ENCODE measurements at places on chromosomes 3 and 15.

- peak; percentile 84 for DNase-seq
Measured at GRCh38 chr3:61574854-61575253, 13.5 kb downstream of the PTPRG start.

DNA sequence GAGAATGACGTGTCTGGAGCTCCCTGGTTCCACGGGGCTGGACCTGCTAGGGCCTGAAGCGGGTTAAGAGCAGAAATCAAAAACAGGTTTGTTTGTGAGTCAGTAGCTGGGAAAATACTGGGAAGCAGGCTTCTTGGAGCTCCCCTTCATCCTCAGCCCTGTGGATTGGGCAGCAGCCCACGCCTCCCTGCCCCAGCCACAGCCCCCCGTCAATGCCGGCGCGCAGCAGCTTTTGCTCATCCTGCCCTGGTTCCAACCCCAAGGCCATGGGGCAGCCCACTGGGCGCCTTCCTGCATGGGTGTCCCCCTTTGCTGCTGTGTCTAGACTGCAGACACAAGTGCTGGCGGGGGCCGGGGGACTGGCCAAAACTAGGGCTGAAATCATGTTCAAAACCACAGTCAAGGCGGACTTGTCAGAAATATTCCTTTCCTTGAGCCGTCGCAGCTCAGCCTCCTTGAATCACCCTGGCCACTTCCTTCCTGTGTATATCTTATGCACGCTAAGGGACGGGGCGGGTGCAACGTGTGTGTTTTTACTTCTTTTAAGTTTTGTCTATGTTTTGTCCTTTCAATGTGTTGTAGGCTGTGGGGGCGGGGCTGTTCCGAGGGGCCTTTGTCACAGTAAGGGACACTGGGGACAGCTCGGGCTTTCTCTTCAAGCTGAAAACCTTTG, 108.1 kb downstream of the KLF13 start:
- DNase-seq = no peak

DNA sequence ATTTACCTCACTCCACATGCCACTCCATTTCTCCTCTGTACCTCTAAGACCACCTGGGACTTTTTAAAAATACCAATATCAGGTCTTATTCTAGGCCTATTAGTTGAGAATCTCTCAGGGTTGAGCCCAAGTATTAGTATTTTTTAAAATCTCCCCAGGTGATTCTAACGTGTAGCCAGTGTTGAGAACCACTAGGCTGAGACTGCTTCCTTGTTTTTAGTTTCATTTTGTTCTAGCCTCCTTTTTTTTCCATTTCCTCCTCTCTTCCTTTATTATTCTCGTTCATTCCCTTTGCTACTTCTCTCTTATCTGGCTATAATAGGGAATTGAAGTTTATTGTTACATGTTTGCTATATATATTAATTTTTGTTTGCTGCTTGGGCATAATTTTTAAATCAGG, 217.8 kb upstream of the CD96 start:
- DNase-seq = no peak

DNA sequence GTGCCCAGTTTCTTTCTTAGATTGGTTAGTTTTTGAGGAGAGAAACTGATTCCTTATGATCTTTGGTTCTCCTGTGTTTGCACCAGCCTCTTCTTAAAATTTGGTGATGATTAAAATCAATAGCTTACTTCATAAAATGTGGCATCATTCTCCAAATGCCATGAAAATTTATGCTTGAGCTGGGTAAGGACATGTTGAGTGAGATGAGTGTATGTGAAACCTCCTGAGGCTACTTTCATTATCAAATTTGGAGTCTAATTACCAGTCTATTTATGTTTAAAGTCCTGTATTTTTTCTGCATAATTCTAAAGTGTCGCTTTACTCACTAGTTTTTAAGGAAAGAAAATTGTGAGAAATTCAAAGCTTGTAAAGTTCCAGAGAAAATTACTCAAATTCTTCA, 102.1 kb downstream of the DIPK2A start:
- no peak for DNase-seq

- no peak for DNase-seq
Measured at GRCh38 chr3:99319450-99319849, 318.9 kb upstream of the COL8A1 start.

DNA sequence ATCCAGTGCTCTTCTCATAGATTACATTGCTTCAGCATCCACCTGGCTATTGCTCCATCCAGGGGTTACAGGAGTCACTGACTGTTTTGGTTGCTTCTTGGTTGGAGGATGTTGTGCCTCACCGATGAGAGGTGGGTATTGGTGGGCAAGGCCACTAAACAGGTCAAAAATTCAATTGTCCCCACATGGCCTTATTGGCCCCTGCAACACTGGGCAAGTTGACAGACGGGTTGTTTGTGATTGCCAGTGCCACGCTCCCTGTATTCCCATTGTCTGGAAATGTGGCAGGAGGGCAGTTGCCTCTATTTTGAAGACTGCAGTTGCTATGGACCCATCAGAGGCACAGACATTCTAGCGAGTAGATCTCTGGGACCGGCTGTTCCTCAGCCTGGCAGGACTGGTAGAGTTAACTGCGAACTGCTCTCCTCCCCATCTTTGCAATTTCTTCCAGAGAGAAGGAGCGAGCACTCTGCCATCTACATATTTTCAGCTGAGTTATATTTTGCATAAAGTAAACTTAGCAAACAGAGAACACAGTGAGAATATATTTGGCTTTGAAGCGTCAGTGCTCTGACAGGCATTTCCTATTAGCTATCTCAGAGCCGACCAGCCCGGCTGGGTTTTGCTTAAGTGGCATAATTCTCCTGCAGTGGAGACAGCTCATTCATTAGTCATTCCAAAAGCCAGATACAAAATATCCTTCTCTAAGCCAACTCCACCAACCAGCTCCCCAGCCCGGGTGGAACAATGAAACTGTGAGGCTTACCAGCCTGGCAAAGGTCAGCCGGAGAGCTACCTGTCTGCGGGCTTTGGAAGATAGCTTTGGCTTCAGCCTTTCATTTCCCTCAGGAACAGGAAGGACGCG, 26.0 kb upstream of the MAGEF1 start:
- peak; percentile 59 for DNase-seq

GRCh38 chr3:57048052-57048671, 12.3 kb upstream of the SPATA12 start:
- DNase-seq = no peak

GRCh38 chr3:61780455-61781228, 219.3 kb downstream of the PTPRG start:
- no peak for DNase-seq

- no peak for DNase-seq
Measured at GRCh38 chr3:171336406-171336805, 123.8 kb downstream of the TNIK start.

- DNase-seq = no peak
Measured at GRCh38 chr3:106059953-106060517, 191.2 kb upstream of the CBLB start.

- no peak for DNase-seq
Measured at GRCh38 chr3:16385151-16385550, 120.1 kb downstream of the OXNAD1 start.

GRCh38 chr3:31876331-31876730, 104.7 kb downstream of the OSBPL10 start:
- DNase-seq = no peak

- peak; percentile 40 for DNase-seq
Measured at GRCh38 chr3:139657936-139658335, 19.8 kb downstream of the NMNAT3 start.

GRCh38 chr3:195226445-195226844, 44.5 kb downstream of the XXYLT1 start:
- peak; percentile 33 for DNase-seq

DNA sequence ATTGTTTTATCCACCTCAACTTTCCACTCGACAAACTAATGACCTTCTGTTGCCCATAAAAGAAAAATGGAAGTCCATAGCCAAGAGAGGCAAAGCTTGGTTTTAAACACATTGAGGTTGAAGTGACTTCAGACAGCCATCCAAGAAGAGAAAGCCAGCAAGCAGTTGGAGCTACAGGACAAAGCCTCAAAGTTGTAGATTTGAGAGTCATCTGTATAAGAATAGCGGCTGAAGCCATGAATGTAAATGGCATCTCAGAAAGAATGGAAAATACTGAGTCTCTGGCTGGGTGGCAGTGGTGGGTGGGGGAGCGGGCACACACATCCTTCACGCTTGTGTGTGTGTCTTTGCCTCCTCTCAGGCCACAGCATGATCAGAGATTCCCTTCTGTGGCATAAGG, 124.1 kb upstream of the CHRM5 start:
- no peak for DNase-seq

- DNase-seq = no peak
Measured at GRCh38 chr3:154040283-154040682, 80.9 kb upstream of the ARHGEF26 start.

GRCh38 chr3:67683522-67683921, 29.1 kb upstream of the SUCLG2 start:
- DNase-seq = no peak

- DNase-seq = no peak
Measured at GRCh38 chr3:37279856-37280255, 105.5 kb upstream of the LRRFIP2 start.

DNA sequence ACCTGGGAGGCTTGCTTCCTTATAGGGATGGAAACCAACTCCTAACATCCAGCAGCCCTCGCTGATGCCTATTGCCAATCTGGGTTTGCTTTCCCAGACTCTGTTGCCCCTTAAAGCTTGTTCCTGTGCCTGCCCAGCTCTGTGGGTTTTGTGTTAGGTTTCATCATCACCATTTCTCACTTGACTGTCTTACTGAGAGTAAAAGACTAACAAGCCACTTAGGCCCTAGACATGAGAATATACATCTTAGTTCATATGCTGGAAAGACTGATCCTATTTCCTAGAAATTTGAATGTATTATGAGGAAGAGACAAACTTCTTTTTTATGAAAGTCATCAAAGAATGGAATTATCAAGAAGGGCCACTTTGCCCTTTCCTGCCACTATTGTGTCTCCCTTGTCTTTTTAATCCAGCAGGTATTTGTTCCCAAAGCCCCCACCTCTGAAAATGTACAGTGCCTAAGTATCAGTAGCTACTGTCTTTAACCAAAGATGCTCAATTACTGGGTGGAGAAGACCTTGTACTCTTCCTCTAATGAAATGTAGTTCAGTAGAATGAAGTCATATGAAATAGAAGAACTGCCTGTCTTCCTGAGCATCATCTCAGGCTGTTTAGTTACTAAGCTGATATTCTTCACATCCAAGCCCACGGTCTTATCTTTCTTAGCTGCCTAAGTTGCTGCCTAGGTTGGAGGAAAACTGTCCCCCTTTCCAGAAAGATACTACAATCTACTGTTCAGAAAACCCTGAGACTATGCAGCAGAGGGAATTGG, 59.8 kb upstream of the ZPLD1 start:
- no peak for DNase-seq

DNA sequence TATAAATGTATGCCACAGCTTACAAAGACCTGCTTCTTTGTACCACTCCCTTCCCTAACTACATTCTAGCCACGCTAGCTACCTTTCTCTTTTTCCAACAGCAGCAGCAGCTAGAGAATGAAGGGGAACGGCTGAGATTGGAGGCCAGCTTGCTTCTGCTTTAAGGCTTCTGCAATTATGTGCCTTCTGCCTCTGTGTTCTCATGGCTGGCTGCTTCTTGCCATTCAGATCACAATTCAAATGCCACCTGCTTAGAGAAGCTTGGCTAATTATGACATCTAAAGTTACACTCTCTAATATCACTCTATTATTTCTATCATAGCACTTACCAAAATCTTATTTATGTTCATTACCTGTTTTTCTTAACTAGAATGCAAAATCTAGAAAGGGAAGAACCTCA, 95.2 kb downstream of the RYK start:
- no peak for DNase-seq

DNA sequence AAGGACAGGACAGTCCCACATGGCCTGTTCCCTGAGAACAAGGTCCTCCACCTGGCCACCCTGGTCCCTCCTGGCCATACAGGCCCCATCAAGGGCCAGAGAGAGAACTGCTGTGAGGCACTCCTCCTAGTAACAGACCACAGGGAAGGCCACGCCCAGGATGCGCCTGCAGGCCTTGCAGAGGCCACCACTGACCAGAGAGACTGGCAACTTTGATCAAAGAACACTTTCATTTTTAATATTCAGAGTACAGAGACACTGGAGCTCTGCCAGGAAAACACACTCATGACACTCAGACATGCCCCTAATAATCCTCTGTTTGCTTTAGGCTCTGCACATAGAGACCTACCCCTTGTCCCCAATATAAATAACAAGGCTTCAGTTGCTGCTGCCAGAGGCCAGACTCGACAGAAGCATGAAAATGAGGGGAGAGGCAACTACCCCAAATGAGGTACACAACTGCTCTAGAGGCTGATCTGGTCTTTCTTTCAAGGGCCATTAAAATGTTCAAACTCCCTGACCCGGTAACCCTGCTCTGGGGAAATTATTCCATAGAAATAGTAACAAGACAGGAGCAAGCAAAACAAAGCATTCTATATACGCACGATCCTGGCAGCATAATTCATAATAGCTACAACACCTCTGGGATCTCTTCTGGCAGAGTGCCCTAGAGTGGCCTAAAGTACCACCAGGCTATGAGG, 44.8 kb downstream of the CCDC12 start:
- DNase-seq = no peak

DNA sequence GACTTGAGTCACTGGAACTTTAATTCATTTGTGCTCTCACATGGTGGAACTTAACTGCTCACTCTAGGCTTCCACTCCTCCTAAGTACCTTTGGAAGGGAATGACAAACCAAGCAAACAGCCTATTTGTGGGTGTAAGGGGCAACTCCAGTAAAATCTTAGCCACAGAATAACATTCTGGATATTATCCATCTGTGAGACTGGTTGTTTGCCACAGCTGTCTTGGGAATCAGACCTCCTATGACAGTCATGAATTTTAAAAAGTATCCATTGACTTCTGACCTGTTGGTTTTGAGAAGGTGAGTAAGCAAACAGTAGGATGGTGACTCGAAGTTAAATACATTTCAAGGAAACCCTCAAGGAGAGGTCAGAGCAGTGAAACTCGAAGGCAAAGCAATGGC, 147.3 kb upstream of the CDIN1 start:
- DNase-seq = no peak

DNA sequence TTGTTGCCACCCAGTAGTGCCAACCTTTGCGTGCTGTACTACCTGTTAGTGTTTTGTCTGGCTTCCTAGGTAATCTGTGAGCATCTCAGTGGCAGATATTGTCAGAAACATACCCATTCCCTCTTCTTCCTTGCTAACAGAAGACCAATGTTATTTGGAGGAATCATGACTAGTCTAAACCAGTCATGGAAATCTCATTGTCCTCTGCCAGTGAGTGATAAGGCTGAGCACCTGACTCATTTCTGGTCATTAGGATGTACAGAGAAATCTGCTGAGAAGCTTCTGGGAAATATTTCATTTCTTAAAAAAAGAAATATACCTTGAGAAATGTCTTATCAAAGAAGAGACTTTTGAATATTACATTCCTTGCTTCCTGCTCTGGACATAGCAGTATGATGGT, 70.1 kb upstream of the CDV3 start:
- DNase-seq = no peak

DNA sequence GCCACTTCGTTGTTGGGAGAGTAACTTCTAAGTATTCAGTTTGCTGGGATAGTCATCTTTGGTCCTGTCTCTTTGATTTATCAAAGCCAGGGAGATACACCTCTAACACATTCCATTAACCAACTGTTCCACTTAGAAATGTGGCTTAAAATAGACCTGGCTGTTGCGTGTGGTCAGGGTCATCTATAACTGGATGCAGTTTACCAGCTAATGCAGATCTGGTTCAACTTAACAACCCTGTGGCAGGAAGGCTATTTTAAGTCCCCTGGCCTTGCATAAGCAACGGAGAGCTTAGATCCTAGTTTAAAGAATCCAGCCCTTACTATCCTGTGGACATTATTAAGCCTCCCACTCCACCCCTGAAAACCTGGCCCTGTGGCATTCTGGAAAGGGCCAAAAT, 28.1 kb upstream of the CAPN3 start:
- DNase-seq = no peak

GRCh38 chr3:23928524-23928923, 11.6 kb downstream of the RPL15 start:
- no peak for DNase-seq

GRCh38 chr15:33163816-33164215, 30.7 kb downstream of the FMN1 start:
- no peak for DNase-seq
